ENCODE measurements at places on chromosomes 2 and 18.

DNA sequence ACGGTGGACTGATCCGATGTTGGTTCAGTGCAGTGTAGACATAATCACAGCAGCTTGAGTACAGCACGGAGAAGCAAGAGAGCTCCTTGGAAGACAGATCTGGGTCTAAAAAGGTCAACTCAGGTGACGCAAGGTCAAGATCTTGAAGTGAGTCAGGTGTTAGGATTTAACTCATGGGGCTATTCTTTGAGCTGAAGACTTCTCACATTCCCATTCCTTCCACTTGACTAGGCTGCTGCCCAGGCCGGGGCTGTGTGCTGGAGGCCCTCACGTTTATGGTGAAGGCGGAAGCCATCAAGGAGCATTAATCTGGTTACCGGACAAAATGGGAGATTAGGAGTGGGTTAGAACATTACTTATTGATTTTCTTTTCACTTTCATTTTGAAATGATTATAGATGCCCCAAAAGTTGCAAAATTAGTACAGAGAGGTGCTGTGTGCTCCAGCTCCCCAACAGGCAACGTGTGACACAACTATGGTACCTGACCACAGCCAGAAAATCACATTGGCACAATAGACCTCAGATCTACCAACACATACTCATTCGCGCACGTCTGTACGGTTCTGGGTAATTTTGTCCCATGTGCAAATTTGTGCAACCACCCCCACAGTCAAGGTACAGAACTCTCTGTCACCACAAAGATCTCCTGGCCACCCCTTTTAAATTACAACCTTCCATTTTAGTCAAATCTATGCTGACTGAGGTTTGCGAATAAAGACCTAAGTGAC, 77.6 kb upstream of the SEC11C start:
- no peak for DNase-seq

- DNase-seq: no peak
Measured at GRCh38 chr2:236526455-236527158, 43.0 kb upstream of the ACKR3 start.

- DNase-seq: no peak
Measured at GRCh38 chr2:109438773-109439389, 174.9 kb downstream of the SEPTIN10 start.

DNA sequence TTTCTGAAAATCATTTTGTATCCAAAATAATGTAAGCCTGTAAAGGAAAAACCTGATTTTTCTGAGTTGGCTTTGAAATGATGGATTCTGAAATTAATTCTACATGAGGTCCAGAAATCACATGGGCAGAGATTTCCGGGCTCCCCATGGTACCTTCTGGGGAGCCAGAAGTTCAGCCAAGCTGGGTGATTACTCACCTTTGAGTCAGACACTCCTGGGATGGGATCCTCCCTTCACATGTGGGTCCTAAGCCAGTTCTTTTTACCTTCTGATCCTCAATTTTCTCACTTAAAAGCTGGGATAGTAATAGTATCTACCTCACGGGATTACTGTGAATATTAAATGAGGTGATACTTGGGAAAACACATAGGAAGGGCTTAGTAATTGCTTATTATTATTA, 179.8 kb upstream of the EPAS1 start:
- no peak for DNase-seq

- DNase-seq: no peak
Measured at GRCh38 chr2:95215018-95215612, 7.8 kb downstream of the ZNF892 start.

DNA sequence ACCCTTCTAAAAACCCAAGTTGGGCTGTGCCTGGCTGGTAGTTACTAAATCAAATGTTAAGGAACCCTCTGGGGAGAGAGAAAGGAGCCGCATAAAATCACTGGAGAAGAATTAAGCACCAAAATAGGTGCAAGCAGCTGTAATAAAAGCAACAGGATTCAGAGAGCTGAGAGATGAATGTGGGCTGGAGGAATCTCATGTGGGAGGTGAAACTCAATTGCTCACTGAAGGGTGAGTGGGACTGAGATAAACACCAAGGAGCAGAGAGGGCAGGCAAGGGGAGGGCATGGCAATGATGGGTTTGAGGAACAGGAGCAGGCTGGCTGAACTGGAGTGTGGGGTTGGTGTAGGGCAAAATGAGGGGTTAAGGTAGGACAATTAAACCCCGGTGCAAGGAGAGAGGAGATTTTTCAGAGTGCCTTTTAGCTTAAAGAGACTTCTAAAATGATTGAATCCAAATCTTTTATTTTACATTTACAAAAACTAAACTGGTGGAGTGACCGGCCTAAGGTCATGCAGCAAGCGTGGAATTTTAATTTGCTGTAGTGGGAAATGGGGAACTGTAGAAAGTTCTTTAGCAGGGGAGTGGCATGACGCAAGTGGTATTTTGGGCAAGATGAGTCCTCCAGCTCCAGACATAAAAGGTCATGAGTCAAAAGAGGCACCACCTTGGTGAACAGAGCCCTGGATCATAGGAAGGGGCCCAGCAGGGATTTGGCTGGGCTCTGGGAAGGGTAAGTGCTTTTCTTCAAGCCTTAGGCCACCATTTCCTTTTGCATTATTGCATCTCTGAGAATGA, 10.5 kb downstream of the PLB1 start:
- no peak for DNase-seq
